8988T (cell line): ENCODE measurements at places on chromosomes 6 and 20.
A peak's percentile ranks its signal among the peaks of the same experiment; 100 is the strongest.

DNA sequence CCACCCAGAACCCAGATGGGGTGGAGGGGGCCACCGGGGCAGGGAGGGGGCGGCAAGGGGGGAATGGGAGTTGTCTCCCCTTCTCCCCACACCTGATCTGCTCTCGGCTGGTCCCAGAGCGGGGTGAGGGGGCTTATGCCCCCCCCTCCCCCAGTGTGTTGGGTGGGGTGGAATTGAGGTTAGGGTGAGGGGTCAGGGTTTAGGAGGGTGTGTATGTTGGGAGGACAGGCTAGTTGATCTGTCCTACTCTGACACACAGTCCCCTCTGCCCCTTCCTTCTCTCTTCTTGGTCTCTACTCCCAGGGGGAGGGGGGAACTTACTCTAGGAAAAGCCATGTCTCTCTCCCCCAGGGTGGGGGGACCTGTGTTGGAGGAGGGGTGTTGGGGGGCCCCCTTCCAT, 1.9 kb upstream of the ZBTB9 start:
- DNase-seq, result peak; percentile 25

DNA sequence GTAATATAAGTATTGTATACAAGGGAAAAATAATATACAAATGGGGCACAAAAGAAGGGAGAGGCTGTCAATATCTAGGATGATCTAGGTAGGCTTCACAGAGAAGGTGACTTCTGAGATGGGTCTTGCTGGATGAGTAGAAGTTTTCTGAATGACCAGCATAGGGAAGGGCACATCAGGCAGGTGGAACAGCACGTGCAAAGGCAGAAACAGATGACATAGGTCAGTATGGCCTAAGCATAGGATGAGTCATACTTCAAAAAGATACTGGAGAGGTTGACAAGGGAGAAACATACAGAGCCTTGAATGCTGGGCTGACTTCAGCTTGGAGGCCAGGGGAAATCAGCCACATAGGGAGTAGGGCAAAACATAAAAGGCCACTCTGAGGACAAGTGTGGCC, 31.9 kb upstream of the SIRPA start:
- no peak for DNase-seq

GRCh38 chr20:24465159-24465558, 4.3 kb upstream of the SYNDIG1 start:
- DNase-seq, result no peak

- no peak for DNase-seq
Observed at GRCh38 chr20:8855315-8855714, 213.6 kb upstream of the PLCB4 start.
